ENCODE measurements at places on chromosomes 1 and 21.

DNA sequence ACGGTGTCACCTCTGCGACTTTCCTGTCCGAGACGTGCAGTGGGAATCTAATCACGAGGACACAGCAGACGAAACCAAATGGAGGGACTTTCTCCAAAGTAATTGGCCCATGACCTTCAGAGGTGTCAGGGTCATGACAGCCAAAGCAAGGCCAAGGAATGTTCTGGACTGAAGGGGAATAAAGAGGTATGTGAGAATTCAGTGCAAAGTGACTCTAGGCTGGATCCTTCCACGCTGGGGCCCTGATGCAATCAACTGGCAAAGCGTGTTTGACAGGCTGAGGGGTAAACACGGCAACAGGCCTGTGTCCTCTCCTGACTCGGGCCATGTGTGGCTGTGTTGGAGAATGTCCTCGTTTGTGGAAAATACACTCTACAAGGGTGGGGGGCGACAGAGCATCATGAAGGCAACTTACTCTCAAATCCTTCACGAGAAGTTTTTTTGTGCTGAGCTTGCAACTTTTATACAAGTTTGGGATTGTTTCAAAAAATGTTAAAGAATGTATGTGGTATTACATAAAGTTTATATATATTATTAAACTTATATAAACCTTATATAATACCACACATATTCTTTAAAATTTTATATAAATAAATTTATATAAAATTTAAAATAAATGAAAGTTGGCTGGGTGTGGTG lies 1.7 kb downstream of the CFAP74 start:
- no peak for DNase-seq

DNA sequence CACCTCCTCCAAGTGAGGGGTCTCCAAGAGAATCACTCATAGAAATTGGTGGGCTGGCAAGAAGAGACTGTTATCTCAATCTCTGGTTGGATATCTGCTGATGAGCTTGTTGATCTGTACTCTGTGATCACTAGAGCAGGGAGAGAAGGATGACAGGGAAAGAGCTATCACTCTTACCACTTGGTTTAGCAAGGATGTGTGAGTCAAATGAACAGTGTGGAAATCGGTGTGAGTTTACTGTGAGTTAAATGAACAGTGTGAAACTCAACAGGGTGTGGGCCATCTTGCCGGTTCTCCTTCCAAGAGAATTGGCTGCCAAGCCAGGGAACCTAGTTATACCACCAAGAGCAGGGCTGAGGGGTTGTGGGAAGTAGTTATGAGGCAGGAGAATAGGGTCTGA lies 33.3 kb upstream of the CD1D start:
- DNase-seq, result no peak

- peak; percentile 67 for DNase-seq
These were observed 31.8 kb upstream of the JUN start for GRCh38 chr1:58815686-58816071.

DNA sequence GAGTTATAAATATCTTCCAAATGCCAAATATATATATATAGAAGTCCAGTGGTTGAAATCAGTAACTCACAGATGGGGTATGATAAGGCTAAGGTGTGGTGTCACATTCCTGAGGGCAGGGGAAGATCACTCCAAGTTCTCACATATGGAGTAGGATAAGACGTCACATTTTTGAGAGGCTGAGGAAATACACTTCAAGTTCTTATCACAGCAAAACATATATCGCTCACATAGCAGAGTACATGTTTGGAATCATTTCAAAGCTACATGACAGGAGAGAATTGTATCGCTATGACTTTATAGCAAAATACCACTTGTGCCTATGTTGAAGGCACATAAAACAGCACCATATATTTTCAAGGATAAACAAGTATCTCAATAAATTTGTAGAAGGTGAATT lies 55.1 kb downstream of the RBM11 start:
- no peak for DNase-seq

DNA sequence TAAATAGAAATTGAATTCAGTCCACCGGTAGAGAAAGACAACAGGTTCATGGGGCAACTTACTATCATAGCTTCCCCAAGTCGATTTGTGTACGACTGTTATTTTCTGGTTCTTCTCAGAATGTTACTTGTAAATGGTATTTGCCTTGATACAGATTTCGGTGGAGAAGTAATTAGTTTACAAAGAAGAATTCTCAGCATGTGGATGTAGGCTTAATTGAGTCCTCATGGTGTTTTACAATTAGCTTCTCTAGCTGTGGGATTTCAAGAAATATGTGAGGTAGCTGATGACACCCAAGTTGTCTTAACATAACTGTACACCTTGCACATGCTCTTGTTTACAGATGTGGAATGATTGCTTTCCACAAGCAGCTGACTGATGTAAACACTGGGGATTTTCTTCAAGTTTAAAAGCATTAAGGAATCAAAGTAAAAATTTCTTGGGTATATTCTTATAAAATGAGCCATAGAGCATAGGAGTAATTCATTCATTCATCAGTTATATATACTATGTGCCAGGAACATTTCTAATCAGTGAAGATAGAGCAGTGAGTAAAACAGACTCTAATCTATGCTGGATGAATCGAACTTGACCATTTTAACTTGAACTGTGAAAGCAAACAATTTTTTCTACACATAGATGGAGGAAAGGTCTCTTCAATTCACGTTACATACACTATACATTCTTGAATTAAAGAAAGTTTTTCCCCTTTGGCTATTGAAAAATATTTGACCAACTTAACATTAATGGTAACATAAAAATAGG lies 1.4 kb downstream of the MACO1 start:
- no peak for DNase-seq

- no peak for DNase-seq
These were observed 44.8 kb upstream of the POU2F1 start for GRCh38 chr1:167175901-167176300.

DNA sequence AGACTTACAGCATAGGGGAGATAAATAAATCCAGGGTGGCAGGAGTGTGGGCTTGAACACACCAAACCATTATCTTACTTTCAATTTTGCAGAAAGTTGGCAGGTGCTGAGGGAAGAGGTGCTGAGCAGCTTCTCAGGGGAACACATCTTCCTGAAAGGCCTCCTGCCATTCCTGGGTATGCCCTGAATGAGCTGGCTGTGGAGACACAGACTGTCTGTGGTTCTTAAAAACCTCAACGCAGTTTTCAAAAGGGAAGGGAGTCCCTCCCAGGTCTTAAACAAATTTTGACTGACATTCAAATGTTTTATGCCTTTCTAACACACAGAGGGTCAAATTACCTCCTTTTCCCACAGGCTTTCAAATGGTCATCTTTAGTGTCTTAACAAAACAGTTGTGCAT lies 166.9 kb downstream of the TNFSF18 start:
- DNase-seq, result no peak

GRCh38 chr1:98277118-98277517 lies 356.3 kb upstream of the DPYD start:
- no peak for DNase-seq

DNA sequence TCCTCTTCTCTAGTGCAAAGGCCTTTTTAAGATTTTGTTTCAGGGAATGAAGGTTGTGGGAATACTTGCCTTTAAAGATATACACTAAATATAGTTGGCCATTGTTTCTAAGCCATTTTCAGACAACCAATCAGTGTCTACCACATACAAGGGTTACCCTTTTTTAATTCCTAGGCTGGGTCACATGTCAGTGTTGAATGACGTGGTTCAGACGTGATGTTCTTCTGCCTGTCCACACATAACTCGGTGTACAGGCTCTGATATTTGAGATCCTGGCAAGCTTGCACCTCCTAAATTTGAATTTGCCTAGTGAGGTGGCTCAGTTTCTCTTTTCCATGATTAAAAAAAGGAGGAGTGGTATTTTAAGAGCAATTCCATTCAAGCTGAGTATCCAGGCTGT lies 38.8 kb downstream of the DTL start:
- DNase-seq, result no peak

GRCh38 chr1:88168126-88168525 lies 515.9 kb upstream of the PKN2 start:
- DNase-seq, result no peak

- DNase-seq, result no peak
These were observed 68.5 kb downstream of the CRB1 start for GRCh38 chr1:197336571-197336970.

DNA sequence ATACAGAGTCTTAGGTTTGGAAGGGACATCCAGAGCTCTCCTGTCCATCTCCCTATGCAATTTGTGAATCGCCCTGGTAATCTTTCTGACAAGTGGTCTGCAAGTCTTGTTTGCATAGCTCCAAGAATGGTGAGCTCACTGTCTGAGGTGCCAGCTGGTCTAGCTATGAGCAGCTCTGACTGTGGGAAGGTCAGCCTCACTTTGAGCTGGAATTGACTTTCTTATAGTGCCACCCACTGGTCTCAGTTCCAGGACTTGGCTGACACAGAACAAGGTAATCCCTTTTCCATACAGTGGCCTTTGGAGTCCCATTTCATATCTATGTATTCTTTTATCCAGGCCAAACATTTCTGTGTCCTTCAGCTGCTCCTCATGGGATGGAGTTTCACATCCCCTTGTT lies 95.6 kb upstream of the C8B start:
- DNase-seq, result no peak

- DNase-seq, result no peak
These were observed 51.8 kb downstream of the TNFRSF8 start for GRCh38 chr1:12114916-12115315.

GRCh38 chr1:243719476-243719875 lies 130.6 kb downstream of the AKT3 start:
- DNase-seq, result no peak

DNA sequence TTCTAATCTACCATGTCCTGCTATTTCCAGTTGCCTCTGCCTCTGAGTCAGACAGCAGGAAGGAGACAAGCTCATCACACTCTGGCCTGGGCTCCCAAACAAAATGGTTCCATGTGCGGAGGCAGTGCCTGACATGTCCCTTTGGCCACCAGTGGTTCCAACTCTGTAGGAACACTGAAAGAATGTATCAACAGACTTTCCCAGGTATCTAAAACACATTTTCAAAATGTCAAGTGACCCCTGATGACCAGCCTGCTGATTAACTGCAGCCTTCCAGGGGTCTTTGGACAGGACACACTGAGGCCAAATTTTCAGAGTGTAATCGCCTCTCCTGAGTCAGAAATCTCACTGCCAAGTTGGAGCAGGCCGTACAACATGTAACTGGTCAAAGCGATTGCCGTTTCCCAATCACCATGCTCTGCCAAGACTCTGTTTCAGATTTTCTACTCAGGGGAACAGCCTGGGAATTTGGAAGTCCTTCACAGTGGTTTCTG lies 172.7 kb downstream of the TPR start:
- no peak for DNase-seq

GRCh38 chr1:160544647-160545046 lies 21.6 kb upstream of the SLAMF6 start:
- no peak for DNase-seq

DNA sequence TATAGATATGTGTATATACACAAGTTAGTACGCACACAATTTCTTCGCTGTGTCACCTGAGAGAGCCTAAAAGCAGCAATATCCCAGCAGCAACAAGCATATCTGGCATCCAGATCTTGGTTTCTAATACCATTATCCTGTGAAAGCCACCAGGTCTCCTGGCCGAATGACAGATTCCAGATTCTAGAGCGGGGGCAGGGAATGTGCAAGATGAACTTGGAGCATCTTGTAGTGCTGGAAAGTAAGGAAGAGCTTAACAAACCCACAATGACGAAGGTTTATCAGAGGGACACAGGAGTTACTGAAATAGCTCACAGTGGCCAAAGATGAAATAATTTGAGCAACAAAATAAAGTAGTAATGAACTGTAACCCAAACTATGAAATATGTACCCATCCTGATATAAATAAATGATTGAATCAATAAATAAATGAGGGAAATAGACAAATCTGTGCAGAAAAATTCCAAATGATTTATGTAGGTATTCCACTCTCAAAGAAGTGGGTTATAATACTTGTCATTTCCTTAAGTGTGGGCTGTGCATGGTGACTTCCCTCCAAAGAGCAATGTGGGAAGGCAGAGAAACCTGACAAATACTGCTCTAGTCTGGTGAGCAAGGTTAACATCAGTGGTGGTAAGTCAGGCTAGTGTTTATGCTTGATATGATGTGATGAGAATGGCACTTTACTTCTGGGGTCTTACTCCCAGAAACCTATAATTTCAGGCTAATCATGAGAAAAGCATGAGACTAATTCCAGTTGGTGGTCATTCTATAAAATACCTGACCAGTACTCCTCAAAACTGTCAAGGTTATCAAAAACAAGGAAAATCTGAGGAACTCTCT lies 67.9 kb downstream of the LRRC8D start:
- DNase-seq, result no peak

- no peak for DNase-seq
These were observed 10.9 kb downstream of the AKNAD1 start for GRCh38 chr1:108845991-108846390.

DNA sequence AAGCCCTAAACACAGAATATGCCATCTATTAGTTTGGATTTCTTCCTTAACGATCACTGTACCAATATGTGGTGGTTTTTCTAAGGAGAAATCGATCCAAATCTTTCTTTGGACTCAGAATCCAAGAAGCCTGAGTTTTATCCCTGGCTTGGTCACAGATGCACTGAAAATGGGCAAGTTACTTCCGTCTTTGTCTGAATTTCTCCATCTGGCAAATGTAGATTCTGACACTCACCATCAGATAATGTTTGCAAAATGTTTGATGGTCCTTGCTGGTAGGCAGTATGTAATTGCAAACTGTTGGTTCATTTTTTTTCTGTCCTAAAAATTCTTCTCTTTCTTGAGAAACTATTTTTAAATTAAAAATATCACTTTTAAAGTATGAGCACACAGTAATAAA lies 115.0 kb downstream of the TSEN15 start:
- DNase-seq, result no peak

GRCh38 chr1:220222939-220223338 lies 49.3 kb downstream of the RAB3GAP2 start:
- no peak for DNase-seq

DNA sequence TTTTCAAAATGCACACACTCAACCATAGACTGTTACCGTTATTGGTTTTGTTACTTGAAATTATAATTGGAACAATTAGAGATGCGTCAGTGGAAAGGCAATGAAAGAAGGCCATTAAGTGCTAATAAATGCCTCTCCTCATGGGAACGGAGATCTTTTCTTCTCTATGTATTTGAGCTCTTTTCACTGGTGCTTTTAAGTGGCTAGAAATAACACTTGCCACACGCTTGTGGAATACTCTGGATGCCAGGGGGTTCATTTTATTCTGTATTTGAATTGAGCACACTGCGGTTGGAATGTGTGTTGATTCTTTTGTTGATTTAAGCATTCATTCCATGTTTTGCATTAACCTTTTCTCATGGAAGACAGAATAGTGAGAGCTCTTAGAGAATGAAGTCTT lies 68.4 kb downstream of the DNM3 start:
- peak; percentile 43 for DNase-seq

GRCh38 chr21:45868086-45868485 lies 113.5 kb upstream of the COL6A1 start:
- DNase-seq, result no peak

DNA sequence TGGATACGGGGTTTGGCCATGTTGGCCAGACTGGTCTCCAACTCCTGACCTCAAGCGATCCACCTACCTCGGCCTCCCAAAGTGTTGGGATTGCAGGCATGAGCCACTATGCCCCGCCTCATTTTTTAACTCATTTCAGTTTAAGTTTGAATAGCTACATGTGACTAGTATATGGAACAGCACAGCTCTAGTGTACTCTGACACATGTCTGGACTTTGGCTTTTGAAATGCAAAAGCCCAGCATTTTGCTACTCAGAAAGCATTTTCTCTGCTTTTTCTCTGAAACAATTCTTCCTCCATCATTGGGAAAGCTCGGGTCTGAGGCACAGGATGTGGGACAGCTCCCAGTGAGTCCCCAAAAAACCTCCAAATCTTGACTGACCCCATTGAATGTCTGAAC lies 4.0 kb upstream of the SSR2 start:
- DNase-seq, result no peak
